Ureter (tissue), 1 donor: ENCODE measurements at places on chromosomes 5 and 9. TPM values are rescaled to one million over a fixed set of nuclear protein-coding genes. Genes with fewer than 3 reads are reported as not detected.

GADD45G gene
- total RNA-seq = 6.2 TPM

PPP1R26 gene
- 25.6 TPM for total RNA-seq

SPATA24 gene
- 7.8 TPM for total RNA-seq

LCN1 gene
- not detected for total RNA-seq

FAM170A gene
- not detected for total RNA-seq

GNPDA1 gene
- 60.0 TPM for total RNA-seq

- no peak for DNase-seq
Observed at GRCh38 chr9:85248514-85249312, 493.0 kb downstream of the AGTPBP1 start.

DNA sequence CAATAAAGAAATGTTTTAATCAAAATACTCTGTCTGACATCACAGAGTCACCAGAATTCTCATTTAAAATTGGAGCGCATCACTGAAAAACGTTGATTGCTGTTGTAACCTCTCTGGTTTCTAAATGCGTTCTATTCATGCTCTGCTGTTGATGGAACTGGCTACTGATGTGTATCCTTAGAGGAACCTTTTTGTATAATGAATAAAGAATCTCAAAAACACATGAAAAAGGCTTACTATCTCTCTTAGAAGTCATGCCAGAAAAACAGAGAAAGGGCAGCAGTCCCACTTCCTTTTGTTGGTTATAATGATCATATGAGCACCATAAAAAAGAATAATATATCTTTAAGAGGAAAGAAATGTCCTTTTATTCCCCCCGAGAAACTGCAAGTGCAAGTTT lies 615.5 kb downstream of the TLE1 start:
- DNase-seq = no peak

- DNase-seq = no peak
Observed at GRCh38 chr5:170655476-170655875, 128.0 kb upstream of the GABRP start.

GRCh38 chr5:117680426-117680825 lies 1105.8 kb upstream of the SEMA6A start:
- DNase-seq = peak; percentile 42

DNA sequence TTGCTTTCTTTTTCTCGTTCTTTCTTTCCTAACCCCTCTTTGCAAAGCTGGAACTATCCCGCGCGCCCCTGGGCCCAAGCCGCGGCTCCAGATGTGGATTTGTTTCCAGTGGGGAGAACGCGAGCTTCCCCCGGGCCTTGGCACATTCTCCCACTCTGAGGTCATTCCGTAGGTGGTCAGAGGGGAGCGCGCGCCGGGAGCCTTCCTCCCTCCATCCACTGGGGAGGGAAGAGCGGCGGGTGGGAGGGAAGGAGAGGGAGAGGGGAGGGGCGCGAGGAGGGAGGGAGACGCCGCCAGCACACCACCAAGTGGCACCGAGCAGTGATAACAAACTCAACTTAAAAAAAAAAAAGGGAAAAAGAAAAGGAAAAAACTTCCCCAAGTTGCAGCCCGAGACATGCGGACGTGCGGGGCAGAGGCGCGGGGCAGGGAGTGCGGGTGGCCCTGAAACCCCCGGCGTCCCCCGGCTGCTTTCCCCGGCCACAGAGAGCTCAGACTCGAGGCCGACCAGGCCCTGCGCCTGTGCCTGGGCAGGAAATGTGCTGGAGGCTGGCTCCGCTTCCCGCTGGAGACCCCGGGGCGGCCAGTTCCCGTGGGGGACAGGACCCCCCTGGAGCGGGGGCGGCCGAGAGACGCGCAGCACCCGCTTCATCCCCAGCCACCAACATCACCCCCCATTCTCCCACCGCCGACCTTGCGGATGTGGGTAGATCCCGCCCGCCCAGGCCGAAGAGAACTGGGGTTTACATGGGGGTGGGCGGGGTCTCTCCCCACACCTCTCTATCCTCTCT lies 3.1 kb downstream of the IER5L start:
- peak; percentile 93 for DNase-seq

- no peak for DNase-seq
Observed at GRCh38 chr5:118557251-118557661, 431.1 kb downstream of the DTWD2 start.

DNA sequence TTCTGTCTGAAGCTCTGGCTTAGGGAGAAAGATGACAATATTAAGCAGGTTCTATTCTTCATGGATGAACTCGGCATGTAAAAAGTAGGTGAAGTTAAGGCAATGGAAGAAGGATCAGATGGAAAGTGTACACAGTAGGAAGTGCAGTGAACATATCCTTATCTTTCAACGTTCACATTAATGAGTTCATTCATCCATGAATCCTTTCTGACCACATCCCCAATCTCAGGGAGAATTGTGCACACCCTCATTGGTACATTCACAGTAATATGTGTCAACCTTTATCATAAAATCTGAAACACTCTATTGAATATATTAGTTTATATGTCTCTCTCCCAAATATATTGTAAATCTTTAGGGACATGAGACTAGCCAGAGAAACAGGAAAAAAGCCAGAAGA lies 5.5 kb downstream of the GIN1 start:
- no peak for DNase-seq

GRCh38 chr5:14184082-14184481 lies 40.9 kb downstream of the TRIO start:
- no peak for DNase-seq
